Hematopoietic multipotent progenitor cell treated with erythropoietin and hydrocortisone succinate and interleukin-3 and kit ligand, for 4 days (in vitro differentiated cells): ENCODE measurements at places on chromosomes 3 and 15.

DNA sequence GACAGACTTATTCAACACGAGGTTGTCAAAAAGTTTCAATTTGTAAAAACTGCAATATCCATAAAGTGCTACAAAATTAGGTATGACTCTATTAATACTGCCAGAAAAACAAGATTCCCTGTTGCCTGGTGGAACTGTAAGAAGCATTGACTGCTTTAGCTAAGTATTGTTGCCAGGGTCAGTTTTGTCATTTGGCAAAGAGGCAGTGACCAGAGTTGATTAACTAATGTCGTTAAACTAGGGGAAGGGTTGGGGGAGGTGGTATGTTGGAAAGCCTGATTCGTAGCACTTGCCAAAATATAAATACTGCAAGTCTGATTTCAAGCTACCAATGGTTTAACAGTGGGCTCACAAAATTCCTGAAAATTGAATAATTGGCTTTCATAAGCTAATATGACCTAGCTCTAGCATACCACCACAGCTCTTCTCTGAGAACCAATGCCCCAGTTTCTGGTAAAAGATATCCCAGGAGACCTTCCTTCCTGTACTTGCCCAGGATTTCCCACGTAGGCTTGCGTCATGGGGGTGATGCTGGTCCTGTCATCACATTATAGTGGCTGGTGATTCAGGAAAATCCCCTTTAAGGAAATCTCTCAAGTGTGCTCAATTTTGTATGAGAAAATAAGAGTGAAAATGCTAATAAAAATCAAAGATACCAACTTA lies 266.4 kb upstream of the TBC1D5 start:
- DNase-seq, result no peak

DNA sequence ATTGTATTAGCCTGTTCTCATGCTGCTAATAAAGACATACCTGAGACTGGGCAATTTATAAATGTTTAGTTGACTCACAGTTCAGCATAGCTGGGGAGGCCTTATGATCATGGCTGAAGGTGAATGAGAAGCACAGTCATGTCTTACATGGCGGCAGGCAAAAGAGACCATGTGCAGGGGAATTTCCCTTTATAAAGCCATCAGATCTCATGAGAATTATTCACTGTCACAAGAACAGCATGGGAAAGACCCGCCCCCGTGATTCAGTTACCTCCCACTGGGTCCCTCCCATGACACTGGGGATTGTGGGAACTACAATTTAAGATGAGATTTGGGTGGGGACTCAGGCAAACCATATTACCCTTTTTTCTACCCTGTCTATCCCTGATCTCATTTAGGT lies 51.5 kb upstream of the MYZAP start:
- no peak for DNase-seq

- DNase-seq, result no peak
These were observed 43.9 kb downstream of the DTWD1 start for GRCh38 chr15:49664716-49665115.

GRCh38 chr3:122406198-122406597 lies 9.7 kb downstream of the WDR5B start:
- no peak for DNase-seq

GRCh38 chr3:61828184-61828874 lies 267.0 kb downstream of the PTPRG start:
- DNase-seq, result no peak

DNA sequence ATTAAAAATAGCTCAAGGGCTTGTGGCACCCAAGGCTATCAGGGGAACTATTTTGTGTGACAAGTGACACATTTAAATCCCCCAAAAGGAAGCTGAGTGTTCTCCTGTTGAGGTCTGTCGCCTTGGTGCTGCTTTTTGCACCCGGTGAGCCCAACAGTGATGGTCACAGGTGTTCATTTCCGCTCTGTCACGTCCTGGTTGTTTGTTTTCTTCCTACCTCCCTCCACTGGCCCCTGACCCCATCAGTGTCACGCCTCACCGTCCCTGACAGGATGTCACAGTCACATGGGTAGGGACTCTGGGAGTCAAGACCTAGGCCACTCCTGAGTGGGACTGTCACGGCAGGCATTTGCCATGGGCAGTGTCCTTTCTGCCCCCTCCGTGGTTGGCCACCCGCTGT lies 11.2 kb downstream of the SLCO3A1 start:
- no peak for DNase-seq

- no peak for DNase-seq
These were observed 36.1 kb downstream of the SCN5A start for GRCh38 chr3:38613426-38613825.

GRCh38 chr3:149009732-149010131 lies 18.4 kb downstream of the GYG1 start:
- peak; percentile 55 for DNase-seq

DNA sequence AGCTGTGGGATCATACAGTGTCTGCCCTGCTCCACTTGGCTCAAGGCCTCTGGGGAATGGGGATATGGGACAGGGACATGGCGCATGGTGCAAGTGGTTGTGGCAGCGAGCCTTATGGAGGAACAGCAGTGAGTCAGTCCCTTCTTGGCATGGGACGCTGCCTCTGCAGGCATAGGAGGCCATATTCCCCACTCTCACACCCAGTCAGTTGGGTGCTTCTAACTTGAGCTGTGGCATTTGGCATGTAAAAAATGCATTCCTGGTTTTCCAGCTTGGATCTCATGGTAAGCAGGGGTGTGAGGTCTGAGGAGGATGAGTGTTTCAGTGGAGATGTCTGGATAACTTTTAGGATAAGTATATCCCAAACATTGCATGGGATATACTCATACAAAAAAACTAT lies 31.6 kb upstream of the UBE2Q2 start:
- no peak for DNase-seq
